ENCODE measurements at places on chromosomes 1 and 21.

DNA sequence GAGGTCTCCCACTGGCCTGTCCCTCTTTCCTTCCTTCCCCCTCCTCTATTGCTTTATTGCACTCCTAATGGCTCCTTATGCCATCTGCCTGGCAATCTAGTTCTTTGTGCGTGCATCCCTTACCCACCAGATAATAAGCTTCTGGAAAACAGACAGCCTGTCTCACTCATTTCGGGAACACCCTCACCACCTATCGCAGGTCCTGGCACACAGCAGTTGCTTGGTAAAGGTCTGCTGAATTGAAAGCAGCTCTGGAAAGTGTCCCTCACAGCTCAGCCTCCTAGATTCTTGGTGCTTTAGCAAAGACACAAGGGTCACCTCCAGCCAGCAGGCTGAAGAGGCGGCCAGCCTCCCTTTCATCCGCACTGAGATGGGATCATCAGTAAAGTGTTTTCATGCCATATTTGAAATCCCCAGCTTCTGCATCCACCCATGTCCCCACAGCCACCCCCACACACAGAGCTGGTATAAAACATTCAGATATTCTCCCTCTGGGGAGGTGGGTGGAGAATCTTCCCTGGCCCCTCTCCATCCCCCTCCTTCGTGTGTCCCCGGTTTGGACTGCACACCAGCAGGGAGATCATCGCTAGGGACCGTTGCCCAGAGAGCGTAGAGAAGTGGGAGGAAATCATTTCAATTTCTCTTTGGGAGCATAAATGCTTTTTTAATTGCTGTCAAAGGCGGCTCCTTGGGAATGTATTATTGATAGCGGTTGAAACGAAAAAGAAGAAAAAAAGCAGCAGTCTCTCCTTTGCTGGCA lies 29.1 kb upstream of the ATP2B4 start:
- no peak for DNase-seq

DNA sequence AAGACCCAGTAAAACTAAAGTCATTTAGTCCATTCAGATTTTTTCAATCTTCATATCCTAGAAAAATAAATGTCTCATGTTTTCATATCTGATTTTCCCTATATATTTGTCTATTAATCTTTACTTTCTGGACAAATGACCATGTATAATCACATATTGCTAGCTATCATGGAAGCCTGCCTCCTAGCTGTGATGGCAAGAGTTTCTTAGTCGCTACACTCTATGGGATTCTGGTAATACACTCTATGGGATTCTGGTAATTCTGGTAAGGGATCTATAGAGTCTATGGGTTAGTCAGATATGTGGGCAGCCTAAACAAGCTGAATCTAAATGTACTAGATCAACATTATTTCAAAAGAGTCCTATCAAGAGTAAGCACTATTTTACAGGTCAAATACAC lies 198.7 kb upstream of the LHX8 start:
- no peak for DNase-seq

DNA sequence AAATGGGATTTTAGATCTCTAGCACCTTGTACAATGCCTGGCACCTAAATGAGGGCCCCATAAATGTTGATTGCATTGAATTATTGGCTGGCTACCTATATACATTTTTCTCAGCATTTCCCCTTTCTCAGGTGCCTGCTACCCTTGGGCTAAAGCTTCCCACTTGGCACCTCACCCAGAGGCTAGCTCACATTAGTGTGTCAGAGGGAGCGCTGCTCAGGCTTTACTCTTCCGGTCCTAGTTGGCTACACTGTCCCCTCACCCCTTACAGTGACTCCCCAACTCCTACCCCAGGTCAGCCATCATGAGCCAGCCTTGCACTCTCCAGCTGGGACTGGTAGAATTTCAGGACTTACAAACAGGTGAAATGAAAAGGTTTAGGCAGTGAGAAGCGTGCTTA lies 9.5 kb downstream of the TRAF5 start:
- DNase-seq, result no peak

- peak; percentile 31 for DNase-seq
These were observed 13.9 kb downstream of the ARID4B start for GRCh38 chr1:235313931-235314678.

DNA sequence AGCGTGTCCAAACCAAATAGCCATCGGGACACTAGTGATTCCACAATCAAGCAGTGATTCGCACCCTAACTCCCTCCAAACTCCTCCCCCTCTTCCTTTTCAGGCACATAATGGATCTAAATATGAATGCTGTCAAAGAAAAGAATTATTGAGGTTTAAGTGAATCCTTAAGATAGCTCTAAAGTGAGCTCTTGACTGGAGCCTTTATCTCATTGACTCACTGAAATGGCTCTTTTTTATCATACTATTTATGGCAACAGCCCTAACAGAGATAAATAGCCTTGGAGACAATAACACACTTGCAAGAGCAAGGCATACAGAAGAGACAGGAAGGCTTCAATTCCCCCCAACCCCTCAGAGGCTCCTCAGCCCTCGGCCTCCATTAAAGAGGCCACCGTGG lies 143.3 kb downstream of the PLXNA2 start:
- DNase-seq, result peak; percentile 48

DNA sequence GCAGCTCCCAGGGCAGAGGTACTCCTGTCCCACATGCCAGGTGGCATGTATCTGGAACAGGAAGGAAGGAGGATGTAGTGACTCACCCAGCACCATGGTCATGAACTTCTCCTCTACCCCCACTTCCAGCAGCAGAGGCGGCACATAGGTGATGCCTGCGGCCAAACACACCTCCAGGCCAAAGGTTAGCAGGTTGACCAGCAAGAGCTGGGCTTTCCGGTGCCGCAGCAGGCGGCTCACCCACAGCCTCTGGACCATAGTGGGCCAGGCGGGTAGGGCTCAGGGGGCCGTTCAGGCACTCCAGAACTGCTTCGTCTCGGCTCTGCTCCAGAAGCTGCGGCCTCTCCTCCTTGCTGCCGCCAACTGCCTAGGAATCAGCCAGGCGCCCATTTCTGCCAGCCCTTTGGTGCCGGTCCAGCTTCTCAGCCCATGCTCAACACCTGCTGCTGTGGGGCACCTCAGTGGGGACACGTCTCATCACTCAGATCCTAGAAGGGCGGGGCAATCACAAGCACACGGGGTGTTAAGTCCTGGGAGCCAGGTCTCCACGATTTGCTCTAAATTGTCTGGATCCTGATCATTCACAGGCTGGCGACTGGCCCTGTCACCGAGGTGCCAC lies 15.8 kb downstream of the SLC45A3 start:
- DNase-seq, result no peak

- peak; percentile 60 for DNase-seq
These were observed 105.4 kb downstream of the SPSB1 start for GRCh38 chr1:9397997-9398526.

GRCh38 chr1:235416662-235417049 lies 49.4 kb downstream of the TBCE start:
- DNase-seq, result peak; percentile 48

DNA sequence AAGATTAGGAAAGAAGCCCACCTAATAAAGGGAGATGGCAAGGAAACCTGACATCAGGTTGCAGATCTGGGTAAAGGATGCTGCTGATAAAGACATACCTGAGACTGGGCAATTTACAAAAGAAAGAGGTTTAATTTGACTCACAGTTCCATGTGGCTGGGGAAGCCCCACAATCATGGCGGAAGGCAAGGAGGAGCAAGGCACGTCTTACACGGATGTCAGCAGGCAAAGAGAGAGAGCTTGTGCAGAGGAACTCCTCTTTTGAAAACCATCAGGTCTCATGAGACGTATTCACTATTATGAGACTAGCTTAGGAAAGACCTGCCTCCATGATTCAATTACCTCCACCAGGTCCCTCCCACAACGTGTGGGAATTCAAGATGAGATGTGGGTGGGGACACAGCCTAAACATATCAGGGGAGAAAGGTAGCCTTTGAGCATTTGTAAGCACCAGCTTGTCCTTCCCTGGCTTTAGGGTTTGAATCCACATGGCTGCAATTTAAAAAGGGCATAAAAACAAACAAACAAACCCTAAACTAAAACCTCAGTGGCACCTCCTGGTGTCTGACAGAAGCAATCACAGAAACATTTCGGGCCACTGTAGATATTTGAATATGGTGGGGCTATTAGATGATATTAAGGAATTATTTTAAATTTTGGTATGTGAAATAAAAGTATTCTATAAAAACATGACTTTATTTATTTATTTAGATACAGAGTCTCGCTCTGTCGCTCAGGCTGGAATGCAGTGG lies 33.1 kb downstream of the SLC2A7 start:
- DNase-seq, result no peak

- DNase-seq, result no peak
These were observed 22.4 kb downstream of the LAMB3 start for GRCh38 chr1:209629621-209630382.

GRCh38 chr21:45365608-45366241 lies 39.2 kb upstream of the COL18A1 start:
- peak; percentile 72 for DNase-seq

- DNase-seq, result no peak
These were observed 18.8 kb downstream of the JUN start for GRCh38 chr1:58765006-58765405.

GRCh38 chr1:205561501-205562203 lies 57.2 kb downstream of the CDK18 start:
- no peak for DNase-seq

DNA sequence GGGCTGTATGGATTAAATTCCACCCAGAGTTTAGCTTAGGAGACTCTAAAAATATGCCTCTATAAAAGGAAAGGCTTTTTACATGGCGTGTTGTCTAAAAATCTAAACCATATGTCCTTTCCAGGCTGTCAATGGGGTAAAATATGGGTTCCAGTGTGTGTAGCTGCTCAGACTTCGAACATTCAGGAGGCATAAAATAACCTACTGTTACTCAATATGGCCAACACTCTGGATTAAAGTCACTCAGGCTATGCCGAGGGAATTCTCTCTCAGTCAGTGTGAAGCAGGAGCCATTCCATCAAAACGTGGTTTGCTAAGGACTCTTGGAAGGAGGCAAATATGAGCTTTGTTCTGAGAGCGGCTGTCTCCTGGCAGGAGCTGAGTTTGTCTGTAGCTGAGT lies 135.3 kb downstream of the RUNX1 start:
- peak; percentile 97 for DNase-seq

DNA sequence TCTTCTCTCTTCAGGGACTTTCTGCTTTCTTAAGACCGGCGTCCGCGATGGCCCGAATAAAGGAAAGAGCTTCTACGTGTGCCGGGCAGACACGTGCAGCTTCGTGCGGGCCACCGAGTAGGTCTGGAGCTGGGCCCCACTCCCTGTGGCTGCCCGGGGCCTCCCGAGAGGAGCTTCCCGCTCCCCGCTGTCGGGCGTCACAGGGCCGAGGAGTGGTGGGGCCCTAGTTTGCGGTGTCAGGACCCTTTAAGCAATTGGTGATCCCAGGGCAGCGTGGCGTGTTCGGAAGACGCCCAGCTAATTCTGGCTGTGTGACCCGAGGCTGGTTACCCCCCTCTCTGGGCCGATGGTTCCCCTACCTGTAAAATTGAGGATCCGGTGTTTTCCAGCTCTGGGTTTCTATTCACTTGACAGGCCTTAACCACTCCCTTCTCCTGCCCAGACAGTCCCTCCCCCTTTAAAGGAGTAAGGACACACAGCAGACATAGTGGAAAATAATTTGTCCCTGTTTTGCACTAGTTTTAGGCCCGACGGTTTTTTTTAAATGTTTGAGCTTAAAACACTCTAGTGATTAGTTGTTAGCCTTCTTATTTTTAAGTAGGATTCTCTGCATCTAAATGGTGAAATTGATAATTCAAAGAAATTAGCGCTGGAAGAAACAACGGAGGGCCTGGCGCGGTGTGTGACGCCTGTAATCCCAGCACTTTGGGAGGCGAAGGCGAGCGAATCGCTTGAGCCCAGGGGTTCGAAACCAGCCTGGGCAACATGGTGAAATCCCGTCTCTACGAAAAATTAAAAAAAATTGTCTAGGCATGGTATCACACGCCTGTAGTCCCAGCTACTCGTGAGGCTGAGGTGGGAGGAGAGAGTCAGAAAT lies 553 bp downstream of the TTF2 start:
- peak; percentile 21 for DNase-seq

DNA sequence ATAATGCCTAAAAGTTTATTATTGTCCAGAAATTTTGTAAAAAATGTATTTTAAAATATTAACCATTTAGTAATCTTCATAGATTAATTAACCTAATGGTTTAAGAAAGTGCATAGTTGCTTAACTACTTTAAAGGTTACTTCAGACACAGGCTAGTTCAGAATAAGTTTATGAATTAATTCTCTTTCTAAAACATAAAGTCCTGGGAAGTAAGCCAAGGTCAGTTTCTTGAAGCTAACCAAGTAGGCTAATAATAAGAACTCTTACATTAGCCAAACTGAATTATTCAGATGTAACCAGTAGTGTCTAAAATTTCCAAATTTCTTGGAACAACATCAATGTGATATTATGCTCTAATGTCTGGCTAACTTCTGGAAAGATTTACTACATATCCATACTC lies 790.4 kb downstream of the NCAM2 start:
- no peak for DNase-seq

- DNase-seq, result no peak
These were observed 327.0 kb upstream of the DUSP10 start for GRCh38 chr1:222068937-222069336.

- DNase-seq, result no peak
These were observed 2.0 kb downstream of the GFI1 start for GRCh38 chr1:92484472-92485380.

DNA sequence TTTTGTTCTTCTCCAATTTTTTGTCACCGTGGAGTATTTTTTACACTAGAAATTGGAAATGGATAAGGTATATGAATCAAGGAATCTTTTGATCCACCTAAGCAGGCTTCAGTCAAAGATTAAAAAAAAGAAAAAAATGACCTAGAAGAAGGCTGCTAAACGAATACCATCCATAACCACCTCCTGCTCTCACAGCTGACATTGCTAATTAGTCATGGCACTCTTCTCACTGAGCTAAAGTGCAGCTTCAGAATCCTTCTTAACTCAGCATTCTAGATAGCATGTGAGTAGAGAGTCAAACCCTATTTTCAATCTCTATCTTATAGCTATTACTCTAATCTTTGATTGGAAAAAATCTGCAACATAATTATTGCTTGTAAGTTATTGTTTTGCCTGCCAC lies 40.2 kb upstream of the ST6GALNAC5 start:
- DNase-seq, result no peak

- DNase-seq, result no peak
These were observed 1.1 kb upstream of the MTMR11 start for GRCh38 chr1:149937759-149938158.

DNA sequence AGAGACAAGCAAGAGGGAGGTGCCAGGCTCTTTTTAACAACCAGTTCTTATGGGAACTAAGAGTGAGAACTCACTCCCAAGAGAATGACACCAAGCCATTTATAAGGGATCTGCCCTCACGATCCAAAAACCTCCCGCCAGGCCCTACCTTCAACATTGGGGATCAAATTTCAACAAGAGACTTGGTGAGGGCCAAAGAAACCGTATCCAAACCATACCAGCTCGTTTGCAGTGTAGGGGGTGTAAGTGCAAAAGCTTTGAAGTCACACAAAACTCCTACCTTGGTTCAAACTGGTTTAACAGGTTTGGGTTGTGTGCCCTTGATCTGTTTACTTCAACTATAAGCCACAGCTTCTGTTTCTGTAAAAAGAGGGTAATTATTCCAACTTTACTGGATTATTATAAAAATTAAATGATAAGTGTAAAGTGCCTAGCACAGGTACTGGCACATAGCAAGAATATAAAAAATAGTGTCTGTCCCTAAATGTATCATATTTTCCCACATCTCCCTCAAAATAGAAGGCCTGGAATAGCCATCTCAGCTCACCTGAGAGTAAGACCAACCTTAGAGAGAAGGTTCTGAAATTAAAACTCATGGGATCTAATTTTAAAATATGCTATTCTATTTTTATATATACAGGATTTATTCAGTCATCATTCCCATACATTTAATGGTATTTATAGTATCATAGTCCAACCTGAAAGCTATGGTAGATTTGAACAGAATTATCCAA lies 7.0 kb upstream of the USP25 start:
- DNase-seq, result no peak

GRCh38 chr21:46509741-46510502 lies 51.2 kb downstream of the DIP2A start:
- DNase-seq, result no peak

Data from fibroblast of skin of right quadriceps (primary cell).